Mucosa of gallbladder (tissue), 1 donor: ENCODE measurements at places on chromosomes 5 and 9. TPM values are rescaled to one million over a fixed set of nuclear protein-coding genes. Genes with fewer than 3 reads are reported as not detected.

DNA sequence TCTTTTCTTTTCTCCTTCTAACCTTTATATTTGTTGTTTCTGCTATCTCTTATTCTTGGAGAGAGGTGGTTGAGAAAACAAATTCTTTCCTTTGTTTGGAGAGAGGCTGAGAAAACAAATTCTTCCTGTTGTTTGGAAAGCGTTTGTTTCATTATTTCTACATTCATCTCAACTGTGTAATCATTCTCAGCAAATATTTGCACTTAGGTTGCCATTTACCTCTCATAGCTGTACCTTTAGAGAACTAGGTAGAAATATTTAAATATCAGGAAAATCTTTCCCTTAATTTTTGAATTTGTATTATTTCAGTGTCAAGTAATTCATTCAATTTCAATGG is 1824.4 kb upstream of the CDH9 start:
- no peak for DNase-seq

GRCh38 chr5:107739661-107740060 is 68.9 kb upstream of the EFNA5 start:
- DNase-seq: peak; percentile 20

DNA sequence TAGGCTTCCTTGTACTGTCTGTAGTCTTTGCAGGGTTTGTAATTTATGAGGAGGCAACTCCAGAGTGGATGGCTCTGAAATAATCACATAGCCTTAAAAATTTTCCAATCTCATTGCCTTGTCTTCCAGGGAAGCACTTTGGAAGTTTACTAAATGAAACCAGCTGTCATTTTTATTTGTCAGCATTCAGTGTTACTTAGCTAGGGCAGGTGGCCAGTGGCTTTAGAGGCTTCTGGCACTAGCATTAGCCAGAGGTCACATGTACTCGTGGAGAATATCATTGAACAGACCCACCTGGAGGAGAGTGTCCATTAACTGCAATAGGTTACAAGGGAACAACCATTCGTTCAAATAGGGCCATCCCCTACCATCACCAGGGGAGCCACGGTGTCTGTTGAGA is 160.3 kb upstream of the SLC28A3 start:
- DNase-seq: no peak

DNA sequence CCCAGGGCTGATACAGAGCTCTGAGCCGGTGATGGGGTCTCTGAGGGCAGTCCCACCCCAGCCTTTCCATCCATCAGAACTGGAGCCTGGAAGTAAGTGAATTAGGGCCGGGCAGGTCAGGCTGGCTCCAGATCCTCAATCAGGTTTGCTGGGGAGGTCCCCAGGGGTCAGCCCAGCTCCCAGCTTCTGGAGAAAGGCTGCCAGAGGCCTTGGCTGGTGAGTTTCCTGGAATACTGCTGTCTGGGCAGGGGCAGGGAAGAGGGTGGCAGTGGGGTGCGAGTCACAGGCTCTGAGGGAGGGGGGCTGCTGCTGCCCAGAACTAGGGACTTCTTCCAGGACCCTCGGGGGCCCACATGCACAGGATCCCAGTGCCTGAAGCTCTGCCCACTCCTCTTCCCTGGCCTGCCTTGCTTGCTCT is 200.6 kb upstream of the MVB12B start:
- peak; percentile 6 for DNase-seq

DNA sequence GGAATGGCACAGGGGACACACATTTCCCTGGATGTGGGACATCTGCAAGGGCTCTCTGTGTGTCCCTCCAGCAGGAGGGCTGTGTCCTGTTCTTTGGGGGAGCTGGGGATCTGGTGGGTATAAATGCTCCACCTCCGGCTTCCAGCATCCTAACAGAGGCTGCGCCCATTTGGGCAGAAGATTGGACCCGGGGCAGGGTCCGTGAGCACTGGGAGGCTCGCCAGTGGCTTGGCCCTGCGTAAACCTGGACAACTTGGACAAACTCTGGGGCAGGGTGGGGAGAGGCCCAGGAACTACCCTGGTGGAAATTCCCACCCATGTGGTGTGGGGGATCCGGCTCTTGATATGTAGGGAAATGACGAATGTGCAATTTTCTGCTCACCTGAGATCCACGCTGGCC is 80.9 kb downstream of the GADD45G start:
- DNase-seq: no peak

GRCh38 chr5:68515514-68515913 is 300.0 kb downstream of the PIK3R1 start:
- DNase-seq: no peak

Gene BRINP1
- 0.46 TPM for total RNA-seq

Gene FABP6
- total RNA-seq: not detected

Gene MARCOL
- not detected for total RNA-seq
